ENCODE measurements at places on chromosomes 11 and 22.

GRCh38 chr11:2549080-2549479 is 104.3 kb downstream of the KCNQ1 start:
- no peak for DNase-seq

DNA sequence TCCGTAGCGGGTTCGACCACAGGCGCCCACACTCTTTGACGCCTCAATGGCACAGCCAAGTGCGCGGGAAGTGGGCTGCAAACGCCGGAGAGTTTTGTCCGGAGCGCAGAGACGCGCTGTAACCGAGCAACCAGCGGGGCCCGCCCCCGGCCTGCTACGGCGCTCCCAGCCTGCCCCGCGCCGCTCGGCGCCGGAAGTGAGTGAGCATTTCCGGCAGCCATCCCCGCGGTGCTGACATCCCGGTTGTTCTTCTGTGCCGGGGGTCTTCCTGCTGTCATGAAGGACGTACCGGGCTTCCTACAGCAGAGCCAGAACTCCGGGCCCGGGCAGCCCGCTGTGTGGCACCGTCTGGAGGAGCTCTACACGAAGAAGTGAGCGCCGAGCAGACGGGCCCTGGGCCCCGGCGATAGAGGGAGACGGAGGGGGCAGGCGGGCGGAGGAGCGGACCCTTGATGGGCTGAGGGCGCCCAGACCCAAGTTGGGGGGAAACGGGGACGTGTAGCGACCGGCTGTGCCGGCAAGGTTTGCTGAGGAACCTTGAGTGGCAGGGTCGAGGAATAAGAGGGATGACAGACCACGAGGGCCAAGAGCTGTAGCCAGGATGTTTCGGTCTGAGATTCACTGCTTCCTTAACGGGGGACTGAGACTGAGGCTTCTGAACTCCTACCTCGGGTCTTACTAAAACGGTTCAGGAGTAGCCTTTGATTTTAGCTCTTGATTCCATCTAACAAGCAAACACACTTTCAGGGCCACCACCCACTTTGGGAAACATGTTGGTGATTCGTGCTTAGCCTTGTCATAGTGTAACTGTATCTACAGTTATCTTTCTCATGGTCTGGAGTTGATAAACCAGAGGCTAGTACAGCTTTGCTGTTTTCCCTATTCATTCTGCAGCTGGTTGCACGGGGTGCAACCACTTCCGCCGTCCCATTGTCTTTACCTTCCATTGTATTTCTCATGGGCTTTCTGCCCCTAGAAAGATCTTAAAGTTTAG is at the start of gene PSMD13:
Gene PSMD13 (plus strand): TSS at position 203 of the 994 bp plus-strand sequence. CDS start 74 bp downstream, at position 277.
- peak; percentile 91 for DNase-seq

DNA sequence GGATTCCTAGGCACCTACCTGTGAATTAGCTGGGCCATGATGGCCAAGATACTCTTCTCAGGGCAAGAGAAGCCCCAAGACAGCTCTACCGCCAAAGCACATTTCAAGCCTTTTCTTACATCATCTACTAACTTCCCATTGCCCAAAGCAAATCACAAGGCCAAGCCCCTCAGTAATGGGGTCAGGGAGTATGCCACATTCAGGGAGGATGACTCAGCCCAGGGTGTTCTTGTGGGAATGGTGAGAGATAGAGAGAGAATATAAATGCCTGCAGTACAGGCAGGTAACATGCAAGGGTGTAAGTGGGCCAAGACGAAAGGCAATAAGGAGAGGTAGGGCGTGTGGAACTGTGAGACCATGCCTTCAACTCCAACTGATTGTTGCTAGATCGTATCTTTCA is 162.5 kb upstream of the ISX start:
- no peak for DNase-seq

DNA sequence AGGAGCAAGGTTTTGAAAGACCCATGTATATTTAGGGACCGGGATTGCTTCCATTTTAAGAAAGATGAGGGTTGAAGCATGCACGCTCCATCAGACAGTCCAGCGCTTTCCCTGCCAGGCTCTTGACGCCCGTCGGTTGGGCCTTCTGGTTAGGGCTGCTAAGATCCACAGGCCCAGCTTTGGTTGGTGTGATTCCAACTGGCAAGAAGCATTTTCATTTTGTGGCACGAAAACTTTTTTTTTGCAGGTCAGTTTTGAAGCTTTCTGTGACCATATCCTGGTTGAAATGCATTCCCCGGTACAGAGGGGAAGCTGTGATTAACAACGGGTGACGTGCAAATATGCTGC is 34.3 kb upstream of the MPPED1 start:
- DNase-seq = no peak

DNA sequence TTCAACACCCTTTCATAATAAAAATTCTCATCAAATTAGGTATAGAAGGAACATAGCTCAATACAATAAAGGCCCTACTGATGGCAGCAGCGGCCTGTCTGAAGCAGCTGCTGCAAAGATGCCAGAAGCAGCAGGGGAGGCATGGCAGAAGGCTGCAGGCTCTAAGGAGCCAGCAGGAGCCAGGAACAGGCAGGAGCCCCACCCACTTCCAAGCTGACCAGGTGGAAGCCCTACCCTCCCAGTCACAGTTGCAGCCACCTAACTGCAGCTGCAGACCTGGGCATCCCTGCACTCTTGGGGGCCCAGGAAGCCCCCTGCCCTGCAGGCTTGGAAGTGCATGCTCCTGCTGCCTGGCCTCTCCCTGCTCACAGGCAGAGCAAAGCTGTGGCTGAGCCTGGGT is 18.2 kb upstream of the OR6A2 start:
- no peak for DNase-seq

GRCh38 chr11:129723761-129724162 is 91.9 kb upstream of the TMEM45B start:
- DNase-seq = no peak

GRCh38 chr11:72860592-72860991 is 46.4 kb downstream of the ATG16L2 start:
- DNase-seq = no peak

- DNase-seq = no peak
These were observed 39.6 kb downstream of the ARHGAP42 start for GRCh38 chr11:100726680-100727079.

- peak; percentile 45 for DNase-seq
These were observed 8.9 kb upstream of the NLRP6 start for GRCh38 chr11:269146-269890.
